ENCODE measurements at places on chromosomes 3 and 15. TPM values are rescaled to one million over a fixed set of nuclear protein-coding genes. Genes with fewer than 3 reads are reported as not detected.

CLDN16 gene
- total RNA-seq = 4.8 TPM

CHRD gene
- total RNA-seq = not detected

TRIM71 gene
- not detected for total RNA-seq

ARL8B gene
- total RNA-seq = 47.0 TPM

ADIPOQ gene
- not detected for total RNA-seq

SLC28A1 gene
- total RNA-seq = 0.17 TPM

CPEB1 gene
- 7.6 TPM for total RNA-seq

EFCAB12 gene
- total RNA-seq = 0.42 TPM

CHRNA3 gene
- not detected for total RNA-seq

USP8 gene
- 73.2 TPM for total RNA-seq

WDR93 gene
- not detected for total RNA-seq

BCL2A1 gene
- not detected for total RNA-seq

ROBO1 gene
- 33.9 TPM for total RNA-seq

PLAAT1 gene
- 7.3 TPM for total RNA-seq

GABRR3 gene
- total RNA-seq = not detected

NMNAT3 gene
- 9.7 TPM for total RNA-seq

TTLL13 gene
- total RNA-seq = 0.29 TPM

FURIN gene
- 76.6 TPM for total RNA-seq

RLBP1 gene
- not detected for total RNA-seq

WDR49 gene
- total RNA-seq = 1.4 TPM

DUOXA1 gene
- total RNA-seq = not detected

REC114 gene
- total RNA-seq = not detected

BNIP2 gene
- total RNA-seq = 83.6 TPM

PDCD7 gene
- total RNA-seq = 26.4 TPM

TLR9 gene
- 0.27 TPM for total RNA-seq

ARGFX gene
- not detected for total RNA-seq

GOLGA8R gene
- 0.24 TPM for total RNA-seq

FOXB1 gene
- total RNA-seq = not detected

LRRIQ4 gene
- 0.27 TPM for total RNA-seq

CACNA1D gene
- 36.3 TPM for total RNA-seq

ACOX2 gene
- 1.4 TPM for total RNA-seq

ANKUB1 gene
- not detected for total RNA-seq

MORC1 gene
- total RNA-seq = not detected

COL7A1 gene
- total RNA-seq = 8.6 TPM

PIGZ gene
- 6.7 TPM for total RNA-seq

CDV3 gene
- total RNA-seq = 306 TPM

NME9 gene
- total RNA-seq = not detected

HYAL2 gene
- total RNA-seq = 36.9 TPM

PGBD4 gene
- 1.3 TPM for total RNA-seq

CLDN11 gene
- 8.7 TPM for total RNA-seq

SYNPR gene
- 0.90 TPM for total RNA-seq

TF gene
- total RNA-seq = 1.1 TPM

PARP15 gene
- 3.4 TPM for total RNA-seq

SERPINI1 gene
- total RNA-seq = 2.2 TPM

All from Calu3 (cell line).